ENCODE measurements at places on chromosomes 13 and 19.

DNA sequence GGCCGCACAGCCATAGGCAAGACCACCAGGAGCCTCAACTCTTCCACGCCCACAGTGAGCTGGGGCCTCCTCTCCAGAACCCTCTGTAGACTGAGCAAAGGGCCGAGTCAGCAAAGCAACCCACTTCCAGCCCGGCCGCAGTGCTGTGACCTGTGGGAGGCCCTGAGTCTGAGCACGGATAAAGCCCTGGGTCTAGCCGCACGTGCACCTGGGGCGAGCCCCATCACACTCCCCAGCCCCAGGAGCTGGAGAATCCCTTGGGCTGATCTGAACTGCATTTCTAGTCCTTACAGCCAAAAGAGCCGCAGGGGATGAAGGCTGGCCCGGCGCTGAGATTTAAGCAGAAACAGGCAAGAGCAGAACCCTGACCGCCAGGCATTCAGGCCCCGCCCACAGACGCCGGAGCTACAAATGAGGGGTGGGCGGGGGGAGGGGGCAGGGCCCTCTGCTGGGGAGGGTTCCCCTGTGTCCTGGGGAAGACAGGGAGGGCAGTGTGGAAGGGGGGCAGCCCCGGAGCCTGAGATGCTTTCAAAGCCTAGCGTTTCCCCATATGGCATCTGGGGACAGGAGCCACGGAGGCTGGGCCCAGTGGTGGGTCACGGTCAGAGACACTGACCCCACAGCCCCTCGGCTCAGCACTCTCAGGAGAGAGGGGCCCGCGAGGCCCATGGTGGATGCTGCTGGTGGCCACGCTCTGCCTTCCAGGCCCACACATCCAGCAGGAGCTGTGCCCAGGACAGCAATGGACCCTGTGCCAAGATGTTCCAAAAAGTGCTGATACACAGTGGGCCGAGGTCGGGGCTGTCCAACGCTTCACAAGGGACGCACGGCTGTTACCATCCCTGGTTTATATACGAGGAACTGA, 4.9 kb downstream of the TMEM259 start:
- DNase-seq: no peak

DNA sequence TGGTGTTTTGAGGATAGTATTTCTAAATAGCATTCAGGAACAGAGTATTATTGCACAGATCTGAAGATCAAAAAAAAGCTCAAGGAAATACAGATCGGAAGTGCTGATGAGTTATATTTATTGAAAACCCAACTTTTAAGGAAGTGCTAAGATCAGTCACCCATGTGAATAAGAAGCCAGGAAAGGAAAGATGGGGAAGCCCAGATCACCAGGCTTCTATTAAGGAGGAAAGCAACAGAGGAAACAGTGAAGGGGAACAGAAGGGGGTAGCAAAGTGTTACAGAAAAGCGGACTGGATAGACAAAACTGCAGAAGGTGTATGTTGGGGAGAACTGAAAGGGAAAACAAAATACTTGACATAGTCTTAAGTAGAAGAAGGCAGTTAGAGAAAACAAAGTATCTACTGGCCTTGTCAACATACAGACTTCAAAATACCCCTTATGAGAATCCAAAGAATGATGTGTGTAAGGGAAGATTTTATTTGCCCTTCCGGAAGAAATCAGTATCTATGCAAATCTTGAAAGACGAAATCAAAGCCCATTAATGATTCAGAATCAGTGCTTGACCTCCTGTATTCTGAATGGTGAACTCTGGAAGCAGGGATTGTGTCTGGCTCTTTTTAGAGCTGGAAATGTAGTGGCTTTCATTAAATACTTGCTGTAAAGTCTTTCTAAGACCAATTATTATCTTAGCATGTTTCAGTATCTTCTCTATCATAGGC, 12.1 kb downstream of the UFM1 start:
- DNase-seq: no peak

- DNase-seq: peak; percentile 10
Observed at GRCh38 chr19:52492994-52493470, 34.4 kb upstream of the ZNF808 start.

- peak; percentile 94 for DNase-seq
Observed at GRCh38 chr13:44921931-44922758, 67.1 kb downstream of the NUFIP1 start.

DNA sequence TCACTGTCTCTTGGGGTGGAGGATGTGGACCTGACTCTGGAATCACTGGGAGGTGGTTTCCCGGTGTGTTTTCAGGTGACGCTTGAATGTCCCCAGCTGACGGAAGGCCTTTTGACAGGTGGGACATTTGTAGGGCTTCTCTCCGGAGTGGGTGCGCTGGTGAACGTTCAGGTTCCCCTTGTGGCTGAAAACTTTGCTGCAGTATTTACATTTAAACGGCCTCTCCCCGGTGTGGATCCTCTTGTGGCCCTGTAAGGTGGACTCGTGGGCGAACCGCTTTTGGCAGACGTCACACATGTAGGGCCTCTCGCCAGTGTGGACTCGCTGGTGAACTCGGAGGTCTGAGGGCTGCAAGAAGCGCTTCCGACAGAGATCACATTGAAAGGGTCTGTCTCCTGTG, 7.8 kb downstream of the ZSCAN5B start:
- no peak for DNase-seq

DNA sequence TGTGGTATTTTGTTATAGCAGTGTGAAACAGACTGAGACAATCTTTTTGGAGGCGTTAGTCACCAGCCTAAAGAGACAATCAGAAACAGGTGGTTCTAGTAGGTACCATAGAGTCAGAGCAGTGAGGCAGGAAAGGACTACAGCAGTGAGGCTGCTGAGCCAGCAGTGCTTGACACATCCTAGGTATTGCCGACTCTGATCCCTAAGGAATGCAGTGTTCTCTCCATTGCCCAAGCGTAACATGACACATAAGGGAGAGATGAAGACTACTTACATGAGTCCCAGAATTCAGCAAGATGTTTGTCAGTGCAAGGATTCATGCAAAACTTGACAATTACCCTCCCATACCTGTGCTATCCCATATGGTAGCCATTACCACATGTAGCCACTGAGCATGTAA, 62.4 kb upstream of the XPO4 start:
- DNase-seq: no peak

DNA sequence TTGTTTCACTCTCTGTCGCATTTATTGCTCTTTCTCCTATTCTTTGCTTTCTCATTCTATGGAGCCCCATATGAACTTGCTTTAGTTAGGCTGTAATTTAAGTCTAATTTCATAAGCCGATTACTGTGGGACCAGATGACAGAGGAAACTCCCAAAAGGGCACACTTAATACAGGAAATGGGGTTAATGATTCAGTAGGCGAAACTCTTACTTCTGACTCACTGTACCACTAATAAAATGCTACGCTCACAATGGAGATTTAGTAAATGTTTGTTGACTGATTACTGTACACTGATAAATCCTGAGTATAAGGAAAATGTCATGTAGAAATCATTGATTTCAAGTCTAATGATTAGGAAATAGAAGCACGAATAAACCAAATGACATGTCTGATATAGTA, 276.4 kb downstream of the KLF5 start:
- DNase-seq: peak; percentile 83

- no peak for DNase-seq
Observed at GRCh38 chr13:112324116-112324515, 52.0 kb upstream of the SPACA7 start.

DNA sequence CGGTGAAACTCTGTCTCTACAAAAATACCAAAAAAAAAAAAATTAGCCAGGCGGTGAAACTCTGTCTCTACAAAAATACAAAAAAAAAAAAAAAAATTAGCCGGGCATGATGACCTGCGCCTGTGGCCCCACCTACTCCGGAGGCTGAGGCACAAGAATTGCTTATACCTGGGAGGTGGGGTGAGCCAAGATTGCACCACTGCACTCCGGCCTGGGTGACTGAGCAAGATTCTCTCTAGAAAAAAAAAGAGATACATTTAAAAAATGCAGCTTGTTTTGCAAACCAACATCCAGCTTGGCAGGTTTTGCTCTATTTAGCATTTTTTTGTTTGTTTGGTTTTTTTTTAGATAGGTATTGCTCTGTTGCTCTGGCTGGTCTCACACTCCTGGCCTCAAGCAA, 6.7 kb upstream of the PGPEP1 start:
- DNase-seq: no peak

- no peak for DNase-seq
Observed at GRCh38 chr13:107554460-107554859, 660.9 kb downstream of the LIG4 start.

DNA sequence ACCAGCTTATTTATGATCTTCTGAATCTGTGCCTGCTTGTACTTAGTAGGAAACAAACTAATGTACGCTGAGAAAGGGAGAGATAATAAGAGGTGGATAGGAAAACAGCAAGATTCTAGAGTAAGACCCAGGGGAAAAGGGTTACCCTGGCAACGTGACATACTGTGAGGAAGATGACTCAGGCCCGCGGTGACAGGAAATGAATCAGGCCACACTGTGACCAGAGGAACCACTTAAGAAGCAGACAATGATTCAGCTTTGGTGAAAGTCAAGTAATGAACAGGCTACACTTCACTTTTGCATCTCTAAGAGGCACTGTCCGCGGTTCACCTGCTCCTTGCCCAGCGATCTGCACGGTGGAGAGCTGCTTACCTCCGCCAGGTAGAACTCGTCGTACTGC, 158.2 kb downstream of the NALCN start:
- peak; percentile 76 for DNase-seq

DNA sequence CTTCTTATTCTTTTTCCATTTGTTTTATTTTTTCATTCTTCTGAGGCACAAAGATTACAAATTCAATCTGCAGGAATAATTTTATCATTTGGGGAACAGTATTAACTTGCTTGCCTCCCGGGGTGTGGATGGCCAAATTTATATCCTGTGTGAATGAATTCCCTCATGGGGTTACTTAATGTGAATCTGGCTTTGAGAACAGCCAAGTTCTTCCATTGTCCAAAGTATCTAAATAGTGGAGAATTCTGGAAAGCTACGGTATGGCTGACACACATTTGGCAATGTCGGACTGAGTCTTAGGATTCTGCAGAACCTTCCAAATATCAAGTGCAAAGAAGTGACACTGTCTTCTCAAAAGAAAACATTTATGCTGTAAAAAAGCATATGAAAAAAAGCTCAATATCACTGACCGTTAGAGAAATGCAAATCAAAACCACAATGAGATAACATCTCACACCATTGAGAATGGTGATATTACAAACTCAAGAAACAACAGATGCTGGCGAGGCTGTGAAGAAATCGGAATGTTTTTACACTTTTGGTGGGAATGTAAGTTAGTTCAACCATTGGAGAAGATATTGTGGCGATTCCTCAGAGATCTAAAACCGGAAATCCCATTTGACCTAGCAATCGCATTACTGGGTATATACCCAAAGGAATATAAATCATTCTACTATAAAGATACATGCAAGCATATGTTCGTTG, 620.2 kb downstream of the EFNB2 start:
- DNase-seq: no peak

- DNase-seq: peak; percentile 32
Observed at GRCh38 chr19:56838024-56838908, 2.3 kb downstream of the PEG3 start.

- DNase-seq: peak; percentile 76
Observed at GRCh38 chr19:47232422-47233211, 1.6 kb upstream of the BBC3 start.

GRCh38 chr13:41276824-41277223, 13.4 kb upstream of the MTRF1 start:
- DNase-seq: no peak

DNA sequence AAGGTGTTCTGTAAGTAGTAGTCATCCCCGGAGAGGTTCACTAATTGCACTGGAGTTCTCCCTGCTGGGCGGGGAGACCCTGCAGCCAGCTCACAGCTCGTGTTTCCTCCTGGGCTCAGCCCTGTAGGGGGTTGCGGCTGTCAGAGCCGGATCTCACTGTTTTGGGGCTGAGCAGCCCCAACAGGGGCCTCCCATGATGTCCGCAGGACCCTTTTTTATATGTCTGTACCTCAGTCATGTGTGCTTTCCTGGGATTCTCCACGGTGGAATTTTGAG, 130.2 kb upstream of the MCF2L start:
- DNase-seq: no peak

DNA sequence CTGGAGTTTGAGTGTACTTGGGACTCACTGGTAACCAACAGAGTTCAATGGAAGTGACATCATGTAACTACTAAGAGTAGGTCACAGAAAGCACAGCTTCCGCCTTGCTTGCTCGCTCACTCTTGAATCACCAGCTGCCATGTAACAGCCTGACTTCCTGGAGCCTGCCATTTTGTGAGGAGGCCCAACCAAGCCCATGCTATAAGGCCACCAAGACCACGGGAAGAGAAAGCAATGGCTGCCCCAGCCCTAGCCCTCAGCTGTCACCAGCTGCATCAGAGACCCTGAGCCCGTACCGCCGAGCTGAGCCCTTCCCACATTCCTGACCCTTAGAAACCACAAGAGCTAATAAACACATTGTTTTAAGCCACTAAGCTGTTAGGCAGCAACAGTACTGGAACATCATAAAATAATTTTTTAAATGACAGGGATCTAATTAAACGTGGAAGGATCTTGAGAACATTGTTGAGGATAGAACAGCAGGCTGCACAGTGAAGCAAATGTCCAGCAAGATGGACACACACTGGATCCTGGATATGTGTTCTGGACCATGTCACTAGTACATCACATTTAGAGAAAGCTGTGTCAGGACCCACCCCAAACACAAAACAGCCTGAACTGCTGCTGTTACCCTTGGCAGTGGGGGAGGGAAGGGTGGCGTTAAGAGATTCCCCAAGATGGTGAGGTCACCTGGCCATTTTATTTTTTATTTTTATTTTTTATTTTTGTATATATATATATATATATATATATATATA, 21.7 kb upstream of the LDLR start:
- DNase-seq: peak; percentile 40

DNA sequence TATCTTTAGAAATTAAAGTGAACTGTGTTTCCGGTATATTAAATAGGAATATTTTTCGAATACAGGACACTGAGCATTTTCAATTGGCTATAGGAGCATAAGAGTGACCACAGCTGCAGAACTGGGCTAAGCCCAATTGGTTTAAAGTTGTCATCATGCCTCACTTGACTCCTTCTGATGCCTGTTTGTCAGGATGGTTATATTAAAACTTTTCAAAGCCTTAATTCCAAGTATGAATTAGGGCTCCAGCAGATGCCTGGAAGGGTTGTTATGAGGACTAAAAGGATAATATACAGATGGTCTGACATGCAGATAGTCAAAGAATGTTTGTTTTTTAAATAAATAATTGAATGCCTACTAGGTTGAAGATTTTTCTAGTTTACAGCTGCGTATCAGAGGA, 100.0 kb downstream of the LMO7 start:
- peak; percentile 37 for DNase-seq

DNA sequence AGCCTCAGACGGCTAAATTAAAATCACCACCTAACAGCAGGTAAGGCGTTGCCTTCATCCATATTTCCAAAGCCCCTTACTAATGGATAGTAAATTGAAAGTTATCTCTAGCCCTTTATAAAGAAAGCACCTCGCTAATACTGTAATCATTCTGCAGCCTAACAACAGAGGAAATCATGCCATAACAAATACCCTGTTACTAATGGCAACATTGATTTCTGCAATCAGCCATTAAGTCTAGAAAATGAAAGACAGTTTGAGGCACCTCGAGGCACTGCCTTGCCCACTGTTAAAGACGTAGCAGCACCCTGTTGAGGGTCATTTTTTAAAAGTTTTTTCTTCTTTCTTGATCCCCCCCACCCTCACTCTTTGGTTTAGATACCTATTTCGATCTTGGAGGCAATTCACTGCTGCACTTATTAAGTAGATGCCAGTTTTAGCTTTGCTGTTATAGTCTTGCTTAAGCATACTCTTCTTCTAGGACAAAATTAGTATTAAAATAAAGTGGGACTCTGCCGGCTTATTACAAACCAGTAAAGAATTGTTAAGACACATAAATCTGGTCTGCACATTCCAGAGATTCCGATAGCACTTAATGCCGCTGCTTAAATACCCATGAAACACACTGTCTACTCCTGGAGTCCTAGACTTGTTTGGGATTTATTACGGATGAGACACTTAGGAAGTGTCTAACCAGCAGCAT, 74.8 kb downstream of the ZNF536 start:
- DNase-seq: no peak

Data from fibroblast of villous mesenchyme (primary cell).